ENCODE measurements at places on chromosomes 2 and 18. TPM values are rescaled to one million over a fixed set of nuclear protein-coding genes. Genes with fewer than 3 reads are reported as not detected.

- DNase-seq, result no peak
Observed at GRCh38 chr2:114368705-114369104, 73.7 kb upstream of the DPP10 start.

- DNase-seq, result no peak
Observed at GRCh38 chr2:70534183-70534836, 19.3 kb downstream of the TGFA start.

The MRPL44 gene
- 41.5 TPM for polyA plus RNA-seq

DNA sequence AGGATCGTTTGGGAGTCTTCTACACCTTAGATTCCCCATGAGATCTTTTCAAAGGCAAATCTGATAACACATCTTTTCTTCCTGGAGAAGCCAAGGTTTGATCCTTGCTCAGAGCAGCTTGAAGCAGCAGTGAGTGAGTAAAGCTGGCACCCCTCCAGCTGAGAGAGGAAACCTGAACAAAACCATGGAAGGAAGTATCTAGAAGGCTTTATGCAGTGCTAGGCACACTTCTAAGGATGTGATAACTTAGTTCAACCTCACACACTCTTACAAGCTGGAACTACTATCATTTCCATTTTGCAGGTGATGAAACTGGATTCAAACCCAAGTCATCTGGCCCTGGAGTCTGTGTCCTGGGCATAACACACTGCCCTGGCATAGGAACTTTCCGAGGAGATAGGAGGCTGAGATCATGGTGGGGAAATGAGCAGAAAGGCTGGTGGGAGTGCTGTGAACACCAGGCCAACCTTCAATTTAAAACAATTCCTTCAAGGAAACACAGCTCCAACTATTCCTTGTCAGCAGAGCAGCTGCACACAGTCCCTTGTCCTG, 71.2 kb downstream of the CTAGE1 start:
- no peak for DNase-seq

The PHOSPHO2 gene
- polyA plus RNA-seq, result 15.2 TPM

DNA sequence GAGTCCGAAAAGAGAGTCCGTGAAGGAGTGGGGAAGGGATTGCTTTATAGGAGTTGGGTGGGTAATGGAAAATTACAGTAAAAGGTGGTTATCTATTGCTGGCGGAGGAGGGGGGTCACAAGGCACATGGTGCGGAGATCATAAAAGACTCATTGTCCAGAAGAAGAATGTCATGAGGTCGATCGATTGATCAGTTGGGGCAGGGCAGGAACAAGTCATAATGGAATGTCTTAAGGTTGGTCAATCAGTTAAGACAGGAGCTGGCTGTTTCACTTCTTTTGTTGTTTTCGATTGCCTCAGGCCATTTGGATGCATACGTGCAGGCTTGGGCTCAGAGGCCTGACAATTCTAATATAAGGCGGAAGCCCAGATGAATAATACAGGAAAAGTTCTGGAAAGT, 473.0 kb upstream of the TNP1 start:
- no peak for DNase-seq

GRCh38 chr2:169862816-169863215, 35.6 kb downstream of the UBR3 start:
- no peak for DNase-seq

The ANAPC1 gene
- 32.0 TPM for polyA plus RNA-seq

- DNase-seq, result no peak
Observed at GRCh38 chr2:237165405-237166276, 80.0 kb downstream of the COPS8 start.
